ENCODE measurements at places on chromosomes 2 and 18. TPM values are rescaled to one million over a fixed set of nuclear protein-coding genes. Genes with fewer than 3 reads are reported as not detected.

STAT4 gene
- 2.5 TPM for total RNA-seq

- H3K27ac ChIP-seq = no peak overlapping the region
- H3K27me3 ChIP-seq = no peaks in the 10 kb centered on the region
- H3K4me1 ChIP-seq = no peaks in the 10 kb centered on the region
These were observed 1408.2 kb upstream of the PIK3C3 start for GRCh38 chr18:40546875-40547274.

DNA sequence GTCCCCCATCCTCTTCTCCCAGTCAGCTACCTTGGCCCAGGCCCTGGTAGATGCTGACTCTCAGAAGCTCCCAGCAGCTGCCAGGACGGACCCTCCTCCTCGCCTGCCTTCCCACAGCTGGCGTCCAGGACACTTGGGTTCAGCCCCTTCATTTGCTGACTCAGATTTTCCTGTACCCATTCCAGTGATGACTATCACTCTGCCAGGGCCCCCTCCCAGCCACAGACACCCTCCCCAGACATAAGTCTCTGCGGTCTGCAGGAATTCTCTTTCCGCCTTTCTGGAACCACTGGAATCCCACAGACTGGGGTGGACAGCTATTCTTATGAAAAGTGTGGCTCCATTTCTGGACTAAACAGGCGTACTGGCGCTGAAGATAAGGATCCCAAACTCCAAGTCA lies 260.3 kb upstream of the EPAS1 start:
- H3K36me3 ChIP-seq = no peaks in the 10 kb centered on the region
- H3K4me3 ChIP-seq = no peak overlapping the region
- no peak overlapping the region for H3K27ac ChIP-seq
- H3K4me1 ChIP-seq = no peaks in the 10 kb centered on the region
- H3K27me3 ChIP-seq = no peaks in the 10 kb centered on the region

GRCh38 chr2:176283291-176284068 lies 14.2 kb downstream of the MTX2 start:
- H3K27me3 ChIP-seq = no peaks in the 10 kb centered on the region
- DNase-seq = no peak
- no peaks in the 10 kb centered on the region for H3K36me3 ChIP-seq
- no peak overlapping the region for H3K27ac ChIP-seq

DNA sequence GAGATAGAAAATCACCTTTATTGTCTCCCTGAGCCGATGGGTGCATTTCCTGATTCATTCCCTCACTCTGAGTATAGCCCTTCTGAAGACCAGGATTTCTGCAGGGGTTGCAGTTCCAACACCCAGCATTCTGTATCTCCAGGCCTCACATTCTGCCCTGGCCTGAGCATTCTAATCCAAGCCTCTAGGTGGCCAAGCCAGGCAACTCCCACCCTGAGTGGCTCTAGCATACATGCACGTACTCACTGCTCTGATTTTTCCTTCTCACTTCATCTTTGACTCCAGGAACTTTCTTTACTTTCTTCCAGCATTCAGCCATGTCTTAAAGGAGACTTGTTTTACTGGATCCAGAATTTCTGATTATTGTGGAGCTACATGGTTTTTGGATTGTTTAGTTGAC lies 100.7 kb upstream of the STK39 start:
- no peak for DNase-seq
- no peaks in the 10 kb centered on the region for H3K36me3 ChIP-seq

Measured in spinal cord (tissue), 10 donors.